Activated effector memory CD4-positive, alpha-beta T cell treated with Interleukin-2 at 50 U/mL for 16 hours (primary cell): ENCODE measurements at places on chromosomes 5 and 9.

GRCh38 chr9:121348221-121348620, 21.8 kb downstream of the STOM start:
- no peak for DNase-seq

- DNase-seq: no peak
These were observed 405.6 kb downstream of the BRINP1 start for GRCh38 chr9:118963674-118964073.

DNA sequence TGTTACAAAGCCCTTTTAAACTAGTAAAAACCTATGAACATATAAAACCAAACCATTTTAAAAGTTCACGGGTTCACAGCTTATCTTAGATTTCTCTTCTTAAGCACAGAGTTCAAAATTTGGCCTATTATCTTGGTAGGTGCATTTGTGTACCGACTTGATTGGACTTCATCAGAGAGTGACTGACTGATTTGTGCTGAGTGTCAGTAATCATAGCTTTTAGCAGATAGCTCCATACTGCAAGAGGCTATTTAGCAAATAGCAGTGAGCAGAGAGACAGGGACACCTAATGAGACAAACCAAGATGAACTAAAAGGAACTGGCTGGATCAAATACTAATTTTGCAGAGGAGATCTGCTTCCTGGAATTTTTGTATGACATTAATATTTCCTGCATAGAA, 274.5 kb downstream of the PRR16 start:
- DNase-seq: no peak

GRCh38 chr5:90169078-90169477, 240.5 kb downstream of the CETN3 start:
- no peak for DNase-seq

DNA sequence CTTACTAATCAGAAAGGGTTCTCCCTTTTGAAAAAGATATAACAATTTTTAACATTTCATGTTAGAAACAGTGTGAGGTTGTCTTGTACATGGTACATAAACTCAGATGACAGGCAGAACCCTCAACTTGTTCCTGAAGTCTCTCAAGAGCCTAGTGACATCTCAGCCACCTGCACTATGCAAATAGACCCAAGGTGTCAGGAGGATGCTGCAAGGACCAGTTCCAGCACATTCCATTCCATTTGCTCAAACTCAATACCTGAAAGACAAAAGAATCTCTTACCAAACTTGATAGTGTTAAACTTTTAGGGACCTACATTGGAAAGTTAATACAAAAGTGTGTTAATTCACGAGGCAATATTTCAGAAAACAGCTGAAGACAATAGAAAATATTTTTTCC, 544.6 kb downstream of the CETN3 start:
- DNase-seq: no peak

GRCh38 chr9:108525186-108525585, 330.6 kb downstream of the ACTL7B start:
- no peak for DNase-seq

DNA sequence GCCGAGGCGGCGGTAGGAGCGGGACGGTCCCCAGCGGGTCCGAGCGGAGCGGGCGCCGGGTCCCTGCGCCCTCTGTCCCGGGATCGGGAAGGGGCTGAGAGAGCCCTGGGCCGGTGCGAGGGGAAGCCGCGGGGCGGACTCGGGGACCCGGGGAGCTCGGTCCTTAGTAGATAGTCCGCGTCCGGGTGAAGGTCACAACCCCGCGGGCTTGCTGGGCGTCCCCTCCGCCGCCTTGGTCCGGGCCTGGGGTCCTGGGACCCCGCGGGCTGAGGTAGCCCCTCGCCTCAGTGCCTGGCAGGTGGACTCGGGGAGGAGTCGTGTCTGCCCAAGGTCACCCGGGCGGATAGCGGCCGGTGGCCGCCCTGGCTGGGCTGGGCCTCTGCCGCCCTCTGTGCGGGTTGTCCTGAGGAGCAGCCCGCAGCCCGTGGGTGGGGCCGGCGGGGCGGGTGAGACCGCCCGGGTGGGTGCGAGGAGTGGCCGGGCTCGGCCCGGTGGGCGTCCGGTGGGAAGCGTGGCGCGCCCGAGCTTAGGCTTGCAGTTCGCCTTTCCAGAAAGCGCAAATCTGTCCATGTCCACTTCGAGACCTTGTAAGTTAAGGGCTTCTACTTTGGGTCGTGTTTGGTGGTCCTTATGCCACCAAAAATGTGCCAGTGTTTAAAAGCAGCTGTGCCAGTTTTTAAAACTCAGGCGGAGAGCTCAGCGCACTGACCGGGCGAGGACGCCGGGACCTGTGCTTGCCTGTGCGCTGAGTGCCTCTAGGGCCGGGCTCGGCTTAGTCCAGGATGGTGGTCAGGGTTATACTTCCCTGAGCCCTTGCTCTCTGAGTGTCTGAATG, 554 bp downstream of the SDHA start:
- peak; percentile 5 for DNase-seq

- DNase-seq: no peak
These were observed 291.8 kb upstream of the ACTBL2 start for GRCh38 chr5:57774439-57774838.

DNA sequence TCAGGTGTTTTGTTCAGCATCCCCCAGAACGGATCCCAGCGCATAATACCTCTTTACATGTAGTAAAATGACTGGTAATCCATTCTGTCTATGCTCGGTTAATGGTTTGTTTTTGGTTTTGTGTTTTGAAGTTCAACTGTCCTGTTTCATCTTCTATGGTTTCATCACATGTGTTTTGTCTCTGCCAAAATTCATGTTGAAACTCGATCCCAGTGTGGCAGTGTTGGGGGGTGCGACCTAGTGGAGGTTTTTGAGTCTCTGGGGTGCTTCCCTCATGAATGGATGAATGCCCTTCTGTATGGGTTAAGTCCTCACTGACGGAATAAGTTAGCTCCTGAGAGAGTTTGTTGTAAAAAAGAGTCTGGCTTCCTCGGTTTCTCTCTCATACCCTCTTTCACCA, 317.4 kb downstream of the KDM4C start:
- DNase-seq: no peak

- no peak for DNase-seq
These were observed 1.7 kb upstream of the SLC9A3 start for GRCh38 chr5:525916-526315.

DNA sequence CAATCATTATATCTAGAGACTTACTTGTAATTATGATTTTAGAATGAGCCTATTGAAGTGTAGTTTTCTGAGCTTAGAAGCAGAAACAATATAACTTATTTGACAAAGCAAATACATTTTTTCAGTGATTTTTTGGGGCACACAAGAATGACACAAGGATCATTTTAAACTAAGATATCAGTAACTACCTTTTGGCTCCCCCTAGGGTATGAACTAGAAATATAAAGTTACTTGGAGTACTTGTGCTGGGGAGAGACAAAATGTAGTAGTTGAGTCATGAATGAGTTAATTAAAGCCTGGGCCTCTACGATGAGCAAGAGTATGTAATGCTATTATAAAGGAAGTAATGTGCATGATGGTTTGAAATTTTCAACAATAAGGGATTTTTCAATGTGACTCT, 1244.1 kb upstream of the ACO1 start:
- no peak for DNase-seq

GRCh38 chr5:95725071-95725820, 5.9 kb upstream of the RHOBTB3 start:
- no peak for DNase-seq

- no peak for DNase-seq
These were observed 37.1 kb upstream of the NR3C1 start for GRCh38 chr5:143440448-143441115.

DNA sequence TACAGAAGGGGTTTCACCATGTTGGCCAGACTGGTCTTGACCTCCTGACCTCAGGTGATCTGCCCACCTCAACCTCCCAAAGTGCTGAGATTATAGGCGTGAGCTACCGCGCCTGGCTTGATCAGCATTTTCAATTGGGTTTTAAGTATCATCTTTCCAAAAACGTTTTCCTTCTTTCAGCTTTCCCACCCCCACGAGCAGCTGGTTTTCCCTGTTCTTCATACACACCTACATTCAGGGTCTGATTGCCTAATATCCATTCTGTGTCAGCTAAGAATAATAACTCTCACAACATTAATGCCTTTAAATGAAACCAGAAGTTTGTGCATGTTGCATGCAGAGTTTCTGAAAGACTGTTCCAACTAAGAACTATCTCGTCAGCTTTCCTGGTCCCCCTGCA, 38.3 kb downstream of the RFK start:
- DNase-seq: no peak

DNA sequence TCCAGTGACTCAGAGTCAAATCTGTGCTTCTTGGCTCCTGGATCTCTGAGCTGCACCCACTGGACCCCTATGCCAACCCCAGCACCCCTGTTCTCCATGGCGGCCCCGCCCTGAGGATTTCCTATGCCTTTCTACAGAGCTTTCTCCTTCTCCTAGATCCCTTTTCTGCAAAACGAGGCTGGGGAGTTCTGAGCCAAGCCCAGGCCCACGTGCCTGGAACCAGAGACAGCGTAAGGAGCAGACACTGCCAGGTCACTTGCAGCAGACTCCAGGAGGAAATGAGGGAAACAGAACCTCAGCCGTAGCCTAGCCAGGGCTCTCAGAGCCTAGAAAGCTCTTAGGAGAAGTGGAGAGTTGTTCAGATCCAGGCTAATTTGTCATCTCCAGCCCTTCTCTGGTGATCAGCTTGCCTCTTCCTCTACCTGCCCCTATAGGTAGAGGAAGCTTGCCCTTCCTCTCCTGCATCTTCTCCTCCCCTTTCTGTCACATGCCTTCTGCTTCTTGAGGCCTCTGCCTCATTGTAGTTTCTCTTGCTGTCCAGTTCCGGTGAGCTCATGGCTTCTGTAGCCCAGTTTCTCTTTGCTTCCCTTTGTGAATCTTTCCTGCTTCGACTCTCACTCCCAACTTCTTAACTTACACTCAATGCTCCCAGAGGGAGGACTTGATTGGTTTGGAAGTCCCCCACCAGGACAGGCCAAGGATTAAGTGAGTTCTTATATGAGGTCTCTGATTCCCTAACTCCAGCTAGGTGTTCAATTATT, 163.4 kb downstream of the RGS3 start:
- no peak for DNase-seq

GRCh38 chr5:132301344-132302271, 7.4 kb downstream of the SLC22A4 start:
- no peak for DNase-seq

GRCh38 chr5:57987552-57987951, 472.3 kb downstream of the PLK2 start:
- no peak for DNase-seq

DNA sequence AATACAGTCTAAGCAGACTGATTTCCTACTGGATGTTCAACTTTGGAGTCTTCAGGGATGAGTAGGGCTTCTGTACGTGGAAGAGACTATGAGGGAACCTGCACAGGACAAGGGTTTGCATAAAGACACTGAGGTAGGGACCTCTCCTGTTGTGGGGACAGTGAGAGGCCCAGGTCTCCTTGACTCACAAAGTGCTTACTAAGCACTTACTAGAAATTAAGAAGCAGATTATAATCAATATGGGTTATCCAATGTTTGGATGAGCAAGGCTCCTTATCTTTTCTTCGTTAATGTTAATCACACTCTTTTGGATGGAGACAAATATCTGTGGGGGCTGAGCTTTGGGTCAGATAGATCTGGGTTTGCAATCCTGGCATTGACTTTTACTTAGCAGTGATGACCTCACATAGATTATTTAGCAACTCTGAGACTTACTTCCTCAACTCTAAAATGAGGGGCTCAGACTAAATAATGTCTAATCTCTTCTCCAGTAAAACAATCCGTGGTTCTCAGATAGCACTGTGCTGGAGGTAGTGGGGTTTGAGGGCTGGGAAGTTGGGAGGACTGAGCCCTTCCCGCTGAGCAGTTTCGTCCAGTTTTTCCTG, 45.9 kb downstream of the PDCD1LG2 start:
- DNase-seq: no peak

GRCh38 chr5:54702470-54702869, 184.9 kb downstream of the SNX18 start:
- no peak for DNase-seq

DNA sequence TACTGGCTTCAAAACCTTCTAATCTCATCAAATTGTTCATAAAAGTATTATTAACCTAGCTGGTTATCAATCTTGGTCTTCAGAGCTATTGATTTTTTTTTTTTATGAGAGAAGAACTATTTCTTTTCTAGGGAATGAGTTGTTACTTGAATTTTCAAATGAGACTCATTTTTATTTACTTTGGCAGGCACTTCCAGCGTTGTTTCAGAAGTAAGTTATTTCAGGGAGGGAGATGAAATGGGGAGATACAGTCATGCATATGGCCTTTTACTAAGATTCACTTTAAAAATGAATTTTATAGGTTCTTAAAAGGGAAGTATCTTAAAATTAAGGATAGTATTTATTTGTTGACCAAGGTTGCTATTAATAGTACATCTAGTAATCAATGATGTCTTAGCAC, 129.6 kb downstream of the IZUMO3 start:
- no peak for DNase-seq

DNA sequence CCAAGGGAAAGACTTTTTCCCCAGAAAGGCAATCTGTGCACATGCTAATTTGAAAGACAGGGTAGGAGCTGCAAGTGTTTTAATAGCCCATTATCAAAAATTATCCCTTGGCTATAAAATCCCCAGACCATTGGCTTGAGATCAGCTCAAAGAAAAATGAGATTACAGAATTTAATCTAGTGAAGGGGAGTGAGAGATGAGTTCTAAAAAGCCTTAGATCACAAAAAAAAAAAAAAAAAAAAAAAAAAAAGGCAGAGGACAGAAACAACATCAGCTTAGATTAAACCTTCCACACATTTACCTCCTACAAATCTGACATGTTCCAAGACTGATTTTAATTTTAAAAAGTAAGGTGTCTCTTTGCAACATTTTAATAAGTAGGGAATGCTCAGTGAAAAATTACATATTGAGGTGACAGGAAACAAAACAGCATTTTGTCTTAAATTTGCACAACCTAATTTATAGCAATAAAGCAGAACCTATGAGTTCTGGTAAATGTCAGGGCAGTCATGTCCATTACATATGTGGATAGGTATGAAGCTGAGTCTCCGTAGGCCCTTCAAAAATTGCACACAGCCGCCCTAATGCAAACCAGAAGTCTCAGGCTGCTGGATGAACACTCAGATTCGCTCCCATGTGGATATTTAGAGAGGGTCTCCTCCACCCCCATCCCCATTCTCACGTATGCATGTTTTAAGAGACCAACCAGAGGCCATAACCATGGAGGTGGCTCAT, 43.4 kb downstream of the NFIB start:
- no peak for DNase-seq

DNA sequence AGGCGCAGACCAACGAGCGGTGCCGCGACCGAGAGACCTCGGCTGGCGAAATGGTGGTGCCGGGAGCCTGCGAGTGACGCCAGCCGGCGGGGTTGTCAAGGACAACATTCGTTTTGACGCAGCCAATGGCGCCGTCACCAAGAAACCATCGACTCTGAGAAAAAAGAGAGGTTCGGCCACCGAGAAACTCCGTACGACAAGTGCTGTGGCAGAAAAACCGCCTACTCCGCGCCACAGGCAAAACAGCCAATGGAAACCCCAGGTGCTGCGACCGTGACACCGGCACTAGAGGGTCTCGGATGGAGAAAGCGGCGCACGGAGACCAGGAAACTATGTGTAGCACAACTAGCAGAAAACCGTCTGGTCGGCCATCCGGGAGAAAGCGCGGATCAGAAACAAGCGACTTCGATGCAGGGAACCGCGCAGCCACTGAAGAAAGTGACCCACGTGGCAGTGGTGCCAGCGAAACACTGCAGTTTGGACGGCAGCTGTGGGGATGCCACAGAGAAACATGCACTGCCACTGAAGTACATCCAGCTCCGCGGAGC, 88.8 kb downstream of the ANXA2R start:
- DNase-seq: peak; percentile 62

- DNase-seq: no peak
These were observed 390.3 kb downstream of the PDE4D start for GRCh38 chr5:59503220-59503619.
